Mucosa of descending colon (tissue), 3 donors: ENCODE measurements at places on chromosomes 12 and 14. TPM values are rescaled to one million over a fixed set of nuclear protein-coding genes. Genes with fewer than 3 reads are reported as not detected.

DNA sequence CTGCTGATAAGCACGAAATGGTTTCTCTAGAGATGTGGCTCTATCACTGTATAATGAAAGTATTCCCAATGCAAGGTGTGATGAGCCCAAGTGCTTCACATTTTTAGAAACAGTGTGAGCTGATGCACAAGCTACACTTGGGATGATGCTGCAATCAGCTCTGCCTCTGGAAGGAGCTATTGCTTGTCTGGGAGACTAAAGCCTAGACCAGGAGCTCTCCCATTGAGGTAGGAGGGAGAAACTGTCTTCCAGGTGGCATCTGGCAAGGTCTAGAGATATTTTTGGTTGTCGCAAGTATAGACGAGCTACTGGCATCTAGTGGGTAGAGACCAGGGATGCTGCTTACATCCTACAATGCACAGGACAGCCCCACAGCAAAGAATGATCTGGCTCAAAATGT is 42.0 kb downstream of the HECTD4 start:
- no peak for DNase-seq

- no peak for DNase-seq
Observed at GRCh38 chr12:93904124-93904523, 226.9 kb downstream of the CRADD start.

- DNase-seq, result no peak
Observed at GRCh38 chr14:85587151-85587711, 57.3 kb downstream of the FLRT2 start.

- DNase-seq, result peak; percentile 84
Observed at GRCh38 chr12:47079468-47079980, at the start of the genes AMIGO2 and PCED1B. Gene AMIGO2 (minus strand): TSS chr12:47079959. CDS start chr12:47079002, 957 bp downstream. Gene PCED1B (plus strand): TSS chr12:47079621. CDS start chr12:47235064, 155,443 bp downstream.

- no peak for DNase-seq
Observed at GRCh38 chr14:24612196-24612595, 2.7 kb upstream of the GZMH start.

GRCh38 chr12:28830491-28830890 is 318.6 kb upstream of the FAR2 start:
- DNase-seq, result no peak

GRCh38 chr14:62125793-62126192 is 363.6 kb downstream of the SNAPC1 start:
- no peak for DNase-seq

DNA sequence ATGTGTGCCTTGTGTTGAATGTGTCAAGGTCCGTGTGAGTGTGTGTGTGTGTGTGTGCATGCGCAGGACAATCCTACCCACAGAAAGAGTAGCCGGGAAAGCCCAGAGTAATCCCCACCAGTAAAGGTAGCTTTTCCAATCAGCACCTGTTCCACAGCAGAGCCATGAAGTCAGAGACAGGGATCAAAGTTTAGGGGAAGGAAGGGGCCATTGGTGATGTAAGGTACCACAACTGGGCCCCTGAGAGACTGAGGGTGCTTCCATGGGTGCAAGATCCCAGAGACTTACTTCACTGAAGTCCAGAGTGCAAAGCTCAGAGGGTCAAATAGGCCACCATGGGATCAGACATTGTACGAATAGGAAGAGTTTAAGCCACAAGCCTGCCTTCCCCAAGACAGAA is 20.5 kb downstream of the OR10P1 start:
- DNase-seq, result no peak

- no peak for DNase-seq
Observed at GRCh38 chr12:54030889-54031471, 1.9 kb upstream of the HOXC5 start.

FLRT2 gene
- total RNA-seq, result 7.1 TPM

POLE2 gene
- 2.9 TPM for total RNA-seq
